ENCODE measurements at places on chromosomes 3 and 15.
A peak's percentile ranks its signal among the peaks of the same experiment; 100 is the strongest.

GRCh38 chr3:138835397-138835757 is 649 bp upstream of the PIK3CB start:
- DNase-seq = no peak

- no peak for DNase-seq
Observed at GRCh38 chr3:156480949-156481348, 74.0 kb downstream of the SSR3 start.

DNA sequence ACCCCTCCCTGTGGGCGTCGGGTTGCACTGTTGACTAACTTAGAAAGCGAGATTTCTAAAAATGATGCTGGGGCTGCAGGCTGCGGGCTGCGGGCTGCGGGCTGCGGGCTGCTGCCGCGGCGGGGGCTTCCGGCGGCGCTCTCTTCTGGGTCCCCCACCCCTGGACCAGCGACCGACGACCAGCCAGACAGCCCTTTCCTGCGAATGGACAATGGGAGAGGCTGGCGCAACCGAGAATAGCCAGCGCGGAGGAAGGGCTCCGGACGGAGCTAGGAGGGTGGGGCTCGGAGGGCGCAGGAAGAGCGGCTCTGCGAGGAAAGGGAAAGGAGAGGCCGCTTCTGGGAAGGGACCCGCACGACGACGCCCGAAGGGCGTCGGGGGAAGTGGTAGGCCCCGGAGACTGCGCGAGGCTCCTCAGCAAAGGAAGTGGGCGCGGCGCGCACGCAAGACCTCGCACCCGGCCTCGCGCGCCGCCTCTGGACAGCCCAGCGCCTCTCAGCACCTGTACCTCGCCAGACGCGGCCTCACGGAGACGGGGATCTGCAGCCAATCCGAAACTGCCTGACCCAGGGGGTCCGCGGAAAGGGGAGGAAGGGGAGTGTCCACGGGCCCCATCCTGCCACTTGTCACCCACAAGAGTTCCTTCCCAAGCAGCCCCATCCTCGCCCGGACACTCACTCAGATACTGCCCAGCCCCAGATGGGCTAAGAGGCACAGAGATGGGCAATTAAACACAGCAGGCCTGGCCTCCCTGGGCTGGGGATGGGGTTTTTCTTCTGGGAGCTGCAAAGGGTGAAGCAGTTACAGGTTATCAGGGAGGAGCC is 70.7 kb downstream of the SLC12A8 start:
- DNase-seq = peak; percentile 35

DNA sequence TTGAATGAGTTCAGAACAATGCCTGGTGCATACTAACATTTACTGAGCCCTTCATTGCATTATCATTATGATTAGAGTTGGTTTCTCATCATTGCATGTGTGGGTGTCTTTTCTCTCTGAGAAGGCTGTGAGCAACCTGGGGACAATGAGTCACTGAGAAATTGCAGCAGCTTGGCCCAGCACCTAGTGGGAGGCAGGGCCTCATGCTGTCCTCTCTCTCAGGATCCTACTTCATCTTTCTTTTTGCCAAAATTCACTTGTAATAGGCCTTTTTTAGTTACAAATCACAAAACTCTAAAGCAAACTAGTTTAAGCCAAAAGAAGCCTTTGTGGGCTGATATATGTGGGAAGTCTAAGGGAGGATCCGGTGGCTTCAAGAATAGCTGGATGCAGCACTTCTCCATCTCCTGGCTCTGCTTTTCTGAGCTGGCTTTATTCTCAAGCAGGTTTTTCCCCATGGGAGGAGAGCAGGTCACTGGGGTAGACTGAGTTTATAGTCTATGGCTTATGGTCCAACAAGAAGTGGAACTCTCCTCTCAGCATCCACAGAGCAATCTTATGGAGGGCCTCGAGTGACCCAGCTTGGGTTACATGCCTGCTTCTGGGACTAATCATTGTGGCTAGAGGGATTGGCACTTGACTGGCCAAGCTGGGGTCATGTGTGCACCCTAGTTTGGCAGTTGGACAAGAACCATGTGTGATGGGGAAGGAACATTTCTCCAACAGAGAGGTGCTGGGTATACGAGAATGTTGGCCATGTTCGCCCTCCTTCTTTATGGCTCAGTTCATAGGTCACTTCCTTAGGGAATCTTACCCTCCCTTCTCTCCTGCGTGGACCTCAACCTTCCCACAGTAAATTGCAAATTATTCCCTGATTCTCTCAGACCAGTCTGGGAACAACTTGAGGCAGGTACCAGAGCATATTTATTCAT is 8.7 kb upstream of the CAMK1 start:
- peak; percentile 35 for DNase-seq

DNA sequence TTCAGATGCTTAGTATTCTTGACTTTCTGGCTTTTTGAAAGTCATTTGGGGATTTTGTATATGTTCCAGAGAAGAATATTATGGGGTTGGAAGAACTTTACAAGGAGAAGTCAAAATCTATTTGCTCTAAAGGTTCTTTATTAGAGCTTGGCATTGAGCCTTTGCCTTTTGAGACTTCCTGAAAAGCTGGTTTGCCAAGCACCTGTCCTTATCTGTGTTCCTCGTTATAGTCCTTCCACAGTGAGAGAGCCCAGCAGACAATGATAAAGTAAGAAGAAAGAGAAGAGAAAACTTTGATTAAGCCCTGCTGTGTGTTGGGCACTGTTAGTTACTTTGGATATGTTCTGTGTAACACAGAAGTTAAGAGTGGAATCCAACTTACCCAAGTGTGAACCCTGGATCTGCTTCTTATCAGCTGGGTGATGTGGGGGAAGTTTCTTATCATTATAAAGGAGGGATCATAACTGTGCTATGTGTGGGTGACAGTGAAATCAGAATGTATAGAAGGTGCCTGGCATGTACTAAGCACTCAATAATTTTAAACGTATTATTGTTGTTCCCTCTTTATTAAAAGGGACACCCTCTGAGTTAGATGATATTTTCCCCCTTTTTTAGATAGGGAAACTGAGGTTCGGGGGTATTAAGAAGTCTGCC is 44.3 kb upstream of the POLR2M start:
- DNase-seq = no peak

- DNase-seq = no peak
Observed at GRCh38 chr15:80309769-80310384, 57.9 kb upstream of the CTXND1 start.

DNA sequence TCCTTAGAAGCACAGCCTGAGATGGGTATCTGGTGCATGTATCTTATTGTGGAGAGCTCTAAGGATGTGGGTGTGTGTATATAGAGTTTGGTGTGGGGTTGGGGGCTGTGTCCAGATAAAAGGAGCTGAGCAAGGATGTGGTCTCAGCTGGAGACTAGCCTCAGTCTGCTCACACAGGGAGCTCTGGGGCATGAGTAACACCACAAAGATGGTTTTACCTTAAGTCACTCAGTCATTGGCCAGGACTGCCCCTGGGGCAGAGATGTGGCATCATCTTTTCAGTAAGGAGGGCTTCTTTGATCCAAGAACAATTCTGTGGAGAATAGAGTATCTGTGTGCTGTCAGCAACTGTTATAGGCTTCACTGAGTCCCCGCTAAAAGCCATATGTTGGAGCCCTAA is 163.4 kb upstream of the NUDT16 start:
- DNase-seq = no peak

DNA sequence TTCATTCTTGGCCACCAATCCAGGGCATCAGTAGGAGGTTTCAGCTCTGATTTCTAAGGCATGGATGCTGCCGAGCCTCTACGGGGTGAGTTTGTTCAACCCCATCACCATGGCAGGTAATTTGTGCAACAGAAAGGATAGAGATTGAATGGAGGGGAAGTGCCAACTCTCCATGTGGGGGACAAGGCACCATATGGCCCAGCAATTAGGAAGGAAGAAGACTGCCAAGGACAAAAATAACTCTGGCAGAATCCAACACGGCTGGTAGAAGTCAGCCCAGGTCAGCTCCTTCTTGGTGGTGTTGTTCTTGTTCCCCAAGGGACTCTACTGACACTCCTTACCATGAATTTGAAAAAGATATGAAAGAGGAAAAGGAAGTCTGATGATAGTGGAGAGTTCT is 503.9 kb downstream of the MAGI1 start:
- DNase-seq = no peak

DNA sequence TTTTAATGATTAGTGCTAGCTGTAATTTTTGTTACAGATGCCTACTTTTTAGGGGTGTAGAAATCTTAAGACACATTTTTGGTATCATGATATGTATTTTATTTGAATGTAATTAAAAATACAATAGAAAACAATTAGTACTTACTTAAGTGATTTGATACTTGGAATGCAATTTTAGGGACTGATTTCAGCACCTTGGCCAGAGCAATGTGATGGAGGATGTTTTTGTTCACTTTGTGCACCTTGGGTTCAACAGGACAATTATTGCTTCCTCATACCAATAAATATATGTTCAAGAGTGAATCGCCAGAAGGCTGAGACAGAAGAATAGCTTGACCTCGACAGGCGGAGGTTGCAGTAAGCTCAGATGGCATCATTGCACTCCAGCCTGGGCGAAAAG is 22.3 kb downstream of the GMNC start:
- DNase-seq = no peak

GRCh38 chr3:120196333-120196732 is 88.7 kb downstream of the GPR156 start:
- DNase-seq = no peak

DNA sequence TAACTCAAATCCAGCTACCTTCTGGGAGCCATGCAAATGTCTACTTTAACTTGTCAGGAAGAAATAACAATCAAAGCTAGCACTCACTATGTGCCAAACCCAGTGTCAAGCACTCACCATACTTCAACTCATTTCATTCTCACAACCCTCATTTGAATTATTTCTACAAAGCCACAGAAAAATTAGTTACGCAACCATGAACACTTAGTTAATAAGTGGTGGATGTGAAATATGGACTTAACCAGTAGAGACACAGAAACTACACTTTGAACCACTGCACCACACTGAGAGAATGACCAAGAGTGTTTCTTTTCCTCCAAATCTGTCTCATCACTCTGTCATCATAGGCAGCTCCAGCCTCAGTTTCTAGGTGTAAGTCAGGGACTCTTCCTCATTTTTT is 91.0 kb upstream of the MBNL1 start:
- DNase-seq = no peak

DNA sequence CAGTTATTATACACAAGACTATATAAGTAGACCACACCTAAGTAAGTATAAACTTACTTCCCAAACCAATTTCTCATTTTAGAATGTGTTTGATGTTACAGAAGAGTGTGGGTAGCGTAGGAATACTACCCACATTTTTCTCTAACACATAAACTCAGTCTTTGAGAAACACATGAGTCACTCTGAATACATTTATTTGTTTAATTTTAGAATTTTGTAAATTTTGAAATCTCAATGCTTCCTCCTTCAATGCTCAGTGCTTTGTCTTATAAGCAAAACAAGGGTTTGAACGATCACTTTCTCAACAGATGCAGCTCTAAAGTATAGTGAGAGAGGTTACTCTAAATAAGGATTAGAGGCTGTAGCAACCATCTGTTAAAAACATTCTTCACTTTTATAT is 700.8 kb downstream of the SI start:
- no peak for DNase-seq

DNA sequence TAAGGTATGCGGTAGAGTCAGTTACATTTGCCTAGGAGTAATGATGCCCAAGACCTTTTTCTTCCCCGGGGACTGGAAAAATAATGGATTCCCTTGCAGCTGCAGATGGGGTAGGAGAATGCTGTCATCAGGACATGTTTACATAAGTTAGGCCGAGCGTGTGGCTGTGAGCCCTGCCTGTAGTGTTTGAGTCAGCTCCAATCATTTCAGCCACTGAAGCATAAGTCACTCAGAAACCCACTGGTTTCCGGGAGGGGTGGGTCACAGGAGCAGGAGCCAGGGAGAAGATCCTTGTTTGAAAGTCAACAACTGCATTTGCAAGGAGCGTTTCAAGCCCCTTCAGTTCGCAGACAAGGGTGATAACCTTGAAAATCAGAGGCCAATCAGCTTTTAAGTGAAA is 562.3 kb downstream of the MCTP2 start:
- no peak for DNase-seq

- DNase-seq = no peak
Observed at GRCh38 chr15:85730001-85730820, 64.5 kb downstream of the KLHL25 start.

GRCh38 chr15:50134524-50135024 is 15.5 kb upstream of the ATP8B4 start:
- no peak for DNase-seq

- DNase-seq = no peak
Observed at GRCh38 chr3:176352716-176353334, 844.5 kb downstream of the TBL1XR1 start.

DNA sequence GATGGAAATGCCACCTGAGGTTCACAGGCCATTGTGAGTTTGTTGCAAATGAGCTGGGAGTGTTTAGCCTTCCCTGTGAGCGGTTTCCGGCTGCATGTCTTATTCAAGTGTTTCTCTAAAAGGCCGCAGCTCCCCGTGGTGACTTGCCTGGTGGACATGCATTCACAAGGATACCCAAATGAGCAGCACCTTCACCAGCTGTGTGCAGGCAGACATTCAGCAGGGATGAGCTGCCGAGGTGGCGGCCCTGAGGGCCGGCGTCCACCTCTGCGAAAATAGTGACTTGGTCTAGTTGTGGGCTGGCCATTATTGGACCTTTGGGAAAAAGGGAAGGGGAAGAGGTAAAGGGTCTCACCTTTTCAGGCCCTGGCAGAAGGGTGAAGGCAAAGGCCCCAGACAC is 23.4 kb downstream of the SPSB4 start:
- DNase-seq = no peak

DNA sequence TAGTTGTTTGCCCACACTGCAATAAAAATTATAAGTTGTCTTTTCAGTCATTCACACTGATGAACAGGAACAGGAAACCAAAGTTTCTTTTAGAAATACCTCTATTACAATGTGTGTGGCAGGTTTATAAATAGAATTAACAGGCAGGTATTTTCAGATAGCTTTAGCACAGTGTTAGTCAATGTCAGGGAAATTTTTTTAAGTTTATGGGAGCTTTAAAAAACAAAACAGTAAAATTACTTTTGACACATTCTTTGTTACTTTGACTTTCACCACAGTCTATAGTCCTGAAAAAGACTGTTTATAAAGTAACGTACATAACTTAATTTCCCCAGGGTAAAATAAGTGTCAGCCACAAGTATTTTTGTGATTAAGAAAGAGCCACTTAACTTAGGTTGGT is 38.1 kb downstream of the SERPINI1 start:
- no peak for DNase-seq

DNA sequence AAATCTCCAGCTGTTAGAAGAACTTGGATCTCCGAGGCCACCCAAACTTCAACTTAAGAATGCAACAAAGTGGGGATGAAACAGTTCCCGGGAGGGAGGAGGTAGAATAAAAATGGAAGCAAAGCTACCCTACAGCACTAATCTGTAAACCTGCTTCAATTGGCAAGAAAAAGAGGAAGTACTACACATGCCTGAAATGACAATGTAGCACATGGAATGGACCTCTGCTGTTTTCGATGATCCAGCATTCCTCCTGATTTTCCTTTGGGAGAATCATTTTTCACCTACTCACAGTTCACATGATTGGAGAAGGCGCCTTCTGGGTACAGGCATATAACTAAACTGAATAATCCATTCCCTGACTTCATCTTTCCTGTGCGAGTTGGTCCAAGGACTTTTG is 1081.5 kb downstream of the FHIT start:
- DNase-seq = no peak

DNA sequence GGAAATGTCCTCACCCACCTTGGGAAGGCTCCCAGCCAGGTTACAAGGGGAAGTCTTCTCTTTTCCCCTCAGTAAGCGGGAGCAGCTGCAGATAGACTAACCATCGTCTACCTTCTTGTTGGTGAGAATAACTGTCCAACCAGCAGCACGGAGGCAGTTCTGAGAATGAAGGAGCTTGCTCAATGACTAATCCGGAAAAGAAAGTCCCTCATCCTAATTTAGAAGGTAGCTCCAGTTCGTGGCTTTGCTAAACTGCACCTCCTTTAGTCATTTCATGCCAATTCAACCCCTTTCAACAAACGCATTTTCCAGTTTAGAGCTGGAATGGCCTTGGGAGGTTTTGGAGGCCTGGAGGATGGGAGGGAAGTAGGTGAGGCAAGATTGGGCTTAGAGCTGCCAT is 527.4 kb upstream of the PROK2 start:
- DNase-seq = no peak
